GM23338 (cell line): ENCODE measurements at places on chromosomes 5 and 9. TPM values are rescaled to one million over a fixed set of nuclear protein-coding genes. Genes with fewer than 3 reads are reported as not detected.

PPP2R2B gene
- 28.4 and 33.9 TPM in 2 replicates for polyA plus RNA-seq

ENHO gene
- 17.5 and 19.7 TPM in 2 replicates for polyA plus RNA-seq

KIAA0825 gene
- 1.8 TPM in 2 replicates for polyA plus RNA-seq

IL13 gene
- polyA plus RNA-seq = not detected in 2 replicates

PGM5 gene
- polyA plus RNA-seq = not detected in 2 replicates

C5orf34 gene
- 9.6 and 12.2 TPM in 2 replicates for polyA plus RNA-seq

IFNA13 gene
- not detected in 2 replicates for polyA plus RNA-seq

STOM gene
- polyA plus RNA-seq = 29.4 and 30.4 TPM in 2 replicates

TAS2R1 gene
- 0.19 TPM in 1 of 2 replicates, not detected in the other for polyA plus RNA-seq

MSMP gene
- 0.57 and 0.81 TPM in 2 replicates for polyA plus RNA-seq

SKIC3 gene
- 111 and 119 TPM in 2 replicates for polyA plus RNA-seq

SPATA9 gene
- polyA plus RNA-seq = not detected in 2 replicates

ABCA2 gene
- 5.6 and 7.0 TPM in 2 replicates for polyA plus RNA-seq

IFNA7 gene
- polyA plus RNA-seq = not detected in 2 replicates

TAF11L6 gene
- not detected in 2 replicates for polyA plus RNA-seq

APBA1 gene
- 0.26 TPM in 2 replicates for polyA plus RNA-seq

DIRAS2 gene
- 0.13 TPM in 1 of 2 replicates, not detected in the other for polyA plus RNA-seq

PCDHA12 gene
- polyA plus RNA-seq = 5.1 and 5.6 TPM in 2 replicates

LAMC3 gene
- 8.2 and 9.0 TPM in 2 replicates for polyA plus RNA-seq

FBXL7 gene
- polyA plus RNA-seq = 4.5 and 5.0 TPM in 2 replicates

MLANA gene
- 0.38 TPM in 1 of 2 replicates, not detected in the other for polyA plus RNA-seq

SLC2A6 gene
- 17.5 and 17.6 TPM in 2 replicates for polyA plus RNA-seq

PTAR1 gene
- polyA plus RNA-seq = 32.1 and 35.2 TPM in 2 replicates

TAF11L10 gene
- not detected in 2 replicates for polyA plus RNA-seq

COL23A1 gene
- polyA plus RNA-seq = 4.8 and 6.6 TPM in 2 replicates

GRM6 gene
- 0.19 and 0.50 TPM in 2 replicates for polyA plus RNA-seq

IFNB1 gene
- not detected in 2 replicates for polyA plus RNA-seq

PTGR1 gene
- polyA plus RNA-seq = 15.3 and 19.1 TPM in 2 replicates

FST gene
- polyA plus RNA-seq = 13.2 and 13.9 TPM in 2 replicates

SPATA6L gene
- polyA plus RNA-seq = 1.9 and 2.2 TPM in 2 replicates

ISL1 gene
- polyA plus RNA-seq = 0.50 and 0.55 TPM in 2 replicates

PPP1R26 gene
- polyA plus RNA-seq = 10.7 and 11.4 TPM in 2 replicates

KCNMB1 gene
- polyA plus RNA-seq = 0.19 and 0.26 TPM in 2 replicates

MACIR gene
- polyA plus RNA-seq = 11.7 and 13.4 TPM in 2 replicates

PLPPR1 gene
- polyA plus RNA-seq = 1.3 and 1.5 TPM in 2 replicates
